ENCODE measurements at places on chromosomes 4 and X.
A peak's percentile ranks its signal among the peaks of the same experiment; 100 is the strongest.

DNA sequence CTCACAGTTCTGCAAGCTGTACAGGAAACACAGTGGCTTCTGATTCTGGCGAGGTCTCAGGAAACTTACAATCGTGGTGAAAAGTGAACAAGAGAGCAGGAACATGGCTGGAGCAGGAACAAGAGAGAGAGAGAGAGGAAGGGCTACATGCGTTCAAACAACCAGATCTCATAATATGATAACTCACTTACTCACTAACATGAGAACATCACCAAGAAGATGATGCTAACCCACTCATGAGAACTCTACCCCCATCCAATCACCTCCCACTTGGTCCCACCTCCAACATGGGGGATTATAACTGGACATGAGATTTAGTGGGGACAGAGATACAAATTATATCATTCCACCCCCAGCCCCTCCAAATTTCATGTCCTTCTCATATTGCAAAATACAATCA, 9.8 kb upstream of the TLR1 start:
- DNase-seq, result no peak

DNA sequence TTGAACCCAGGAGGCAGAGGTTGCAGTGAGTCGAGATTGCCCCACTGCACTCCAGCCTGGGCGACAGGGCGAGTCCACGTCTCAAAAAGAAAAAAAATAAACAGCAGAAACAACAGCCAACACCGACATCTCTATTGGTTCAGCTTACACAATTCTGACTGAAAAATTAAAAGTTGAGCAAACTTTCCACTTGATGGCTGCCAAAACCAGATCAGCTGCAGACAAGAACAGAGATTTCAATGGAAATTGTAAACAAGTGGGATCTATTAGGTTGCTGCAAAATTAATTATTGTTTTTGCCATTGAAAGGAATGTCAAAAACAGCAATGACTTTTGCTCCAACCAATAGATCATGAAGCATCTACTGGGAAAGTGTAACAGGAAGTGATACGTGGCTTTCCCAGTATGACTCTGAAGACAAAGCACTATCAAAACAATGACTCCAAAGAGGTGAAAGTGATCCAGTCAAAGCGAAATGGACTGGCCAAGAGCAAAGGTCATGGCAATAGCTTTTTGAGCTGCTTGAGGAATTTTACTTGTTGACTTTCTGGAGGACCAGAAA, 26.3 kb downstream of the UPF3B start:
- DNase-seq, result peak; percentile 46

GRCh38 chrX:151765026-151765425, 30.5 kb downstream of the CNGA2 start:
- no peak for DNase-seq

- no peak for DNase-seq
Measured at GRCh38 chr4:31482691-31483090, 762.5 kb downstream of the PCDH7 start.

DNA sequence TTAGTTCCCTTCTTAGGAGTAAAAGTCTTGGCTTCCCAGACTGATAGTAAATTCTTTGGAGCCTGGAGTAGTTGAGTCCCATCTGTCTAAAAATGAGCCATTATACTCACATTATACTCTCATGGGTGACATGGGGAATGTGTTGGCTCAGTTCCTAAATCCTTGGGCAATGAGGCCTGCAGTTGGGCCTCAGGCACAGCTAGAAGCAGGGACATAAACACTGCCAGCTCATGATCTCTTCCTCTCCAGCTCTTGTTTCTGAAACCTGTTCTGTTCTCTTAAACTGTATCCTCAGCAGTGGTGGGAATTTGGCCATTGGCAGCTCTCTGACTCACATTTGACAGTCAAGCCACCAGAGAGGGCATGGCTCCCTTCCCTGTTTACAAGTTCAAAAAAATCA, 212.5 kb downstream of the SPATA18 start:
- DNase-seq, result no peak

DNA sequence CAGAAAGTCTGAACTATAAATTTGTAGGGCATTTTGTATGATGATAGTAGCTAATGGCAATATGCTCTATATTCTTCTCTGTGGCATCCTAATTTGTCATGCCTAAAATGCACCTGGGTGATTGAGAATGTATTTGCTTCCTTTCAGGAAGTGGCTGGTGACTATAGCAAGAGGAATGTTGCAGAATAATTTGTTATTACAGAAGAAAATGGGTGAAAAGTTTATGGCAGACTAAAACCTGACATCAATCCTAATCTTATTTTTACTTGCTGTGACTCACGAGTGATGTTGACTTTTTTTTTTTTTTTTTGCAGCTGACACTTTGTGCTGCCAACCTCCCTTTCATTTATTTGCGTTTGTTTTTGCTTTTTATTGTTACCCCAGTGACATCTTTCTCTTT, 141.1 kb downstream of the MSL3 start:
- peak; percentile 66 for DNase-seq

DNA sequence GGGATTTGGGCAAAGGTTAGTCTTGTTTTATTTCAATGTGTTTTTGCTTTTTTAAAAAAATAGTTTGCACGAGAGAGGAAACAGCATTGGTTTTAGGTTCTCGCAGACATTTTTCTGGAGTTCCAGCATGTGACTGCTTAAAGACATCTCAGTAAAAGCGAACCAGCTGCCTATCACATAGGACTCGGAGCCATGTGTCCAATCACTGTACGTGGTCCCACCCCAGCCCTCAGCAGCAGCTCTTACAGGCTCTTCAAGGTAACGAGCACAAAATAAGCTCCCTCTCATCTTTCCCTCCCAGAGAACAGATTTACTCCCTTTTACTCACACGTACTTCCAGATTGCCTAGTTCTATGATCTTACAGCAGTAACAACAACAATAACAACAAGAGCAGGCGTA, 68.7 kb downstream of the MCF2 start:
- DNase-seq, result no peak

DNA sequence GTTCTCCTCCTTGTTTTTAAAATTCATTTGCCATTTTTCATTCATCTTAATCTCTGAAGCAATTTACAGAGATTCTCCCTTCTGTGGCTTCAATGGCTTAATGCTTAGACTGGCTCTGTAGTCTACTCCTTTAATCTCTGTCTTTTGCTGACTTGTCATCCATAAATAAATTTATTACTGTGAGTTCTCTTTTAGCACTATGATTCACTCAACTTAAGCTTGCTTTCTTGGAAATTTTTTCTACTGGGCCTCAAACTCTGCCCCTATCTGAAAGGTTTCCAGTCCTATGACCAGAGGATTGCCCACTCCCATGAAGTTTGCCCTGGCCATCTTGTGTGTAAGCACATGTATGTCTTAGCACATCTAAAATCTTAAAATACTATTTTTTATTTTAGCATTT, 251.1 kb downstream of the DCLK2 start:
- no peak for DNase-seq

DNA sequence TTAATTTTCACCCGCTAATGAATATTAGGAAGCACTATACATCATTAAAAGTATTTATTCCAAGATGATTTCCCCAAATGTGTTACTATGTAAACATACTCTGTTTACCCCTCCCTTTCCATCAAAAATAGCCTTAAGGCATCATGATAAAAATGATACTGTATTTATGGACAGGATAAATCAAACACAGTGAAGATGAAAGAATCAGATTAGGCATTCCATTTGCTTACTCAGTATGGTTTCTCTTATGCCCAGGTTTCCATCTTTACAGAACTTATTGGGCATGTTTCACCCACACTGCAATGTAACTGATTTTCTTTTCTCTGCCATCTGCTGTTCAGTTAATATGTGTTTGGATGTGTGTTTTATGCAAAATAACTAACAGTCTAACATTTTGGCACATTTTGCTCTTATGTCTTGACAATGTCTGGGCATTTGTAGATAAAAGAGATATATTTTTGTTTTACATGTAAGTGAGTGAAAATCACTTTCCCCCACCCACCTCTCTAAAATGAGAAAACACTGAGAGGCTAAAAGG, 445.2 kb downstream of the RPA4 start:
- DNase-seq, result no peak

- peak; percentile 29 for DNase-seq
Measured at GRCh38 chr4:96646146-96646545, 806.3 kb downstream of the PDHA2 start.

- DNase-seq, result peak; percentile 78
Measured at GRCh38 chr4:48653217-48654014, 126.7 kb downstream of the FRYL start.

- no peak for DNase-seq
Measured at GRCh38 chr4:4948370-4948769, 70.9 kb downstream of the CYTL1 start.

DNA sequence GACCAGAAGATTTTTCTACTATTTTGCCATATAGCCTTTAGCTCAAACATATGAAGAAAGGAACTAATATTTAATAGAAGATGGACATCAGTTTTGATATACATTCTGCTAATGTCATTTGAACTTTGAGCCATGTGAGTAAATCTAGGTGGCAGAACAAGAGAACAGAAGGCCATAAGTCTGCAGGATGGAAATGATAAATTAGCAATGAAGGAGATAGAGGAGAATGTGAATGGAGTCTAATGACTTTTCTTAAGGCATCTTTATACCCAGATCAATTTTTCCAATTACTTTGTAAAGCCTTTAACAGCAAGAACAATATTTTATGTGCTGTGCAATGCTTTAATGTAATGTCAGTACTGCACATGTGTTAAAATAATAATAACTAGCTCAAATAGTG, 30.1 kb upstream of the ALG13 start:
- DNase-seq, result no peak

- DNase-seq, result no peak
Measured at GRCh38 chr4:177227636-177228035, 82.0 kb upstream of the NEIL3 start.

DNA sequence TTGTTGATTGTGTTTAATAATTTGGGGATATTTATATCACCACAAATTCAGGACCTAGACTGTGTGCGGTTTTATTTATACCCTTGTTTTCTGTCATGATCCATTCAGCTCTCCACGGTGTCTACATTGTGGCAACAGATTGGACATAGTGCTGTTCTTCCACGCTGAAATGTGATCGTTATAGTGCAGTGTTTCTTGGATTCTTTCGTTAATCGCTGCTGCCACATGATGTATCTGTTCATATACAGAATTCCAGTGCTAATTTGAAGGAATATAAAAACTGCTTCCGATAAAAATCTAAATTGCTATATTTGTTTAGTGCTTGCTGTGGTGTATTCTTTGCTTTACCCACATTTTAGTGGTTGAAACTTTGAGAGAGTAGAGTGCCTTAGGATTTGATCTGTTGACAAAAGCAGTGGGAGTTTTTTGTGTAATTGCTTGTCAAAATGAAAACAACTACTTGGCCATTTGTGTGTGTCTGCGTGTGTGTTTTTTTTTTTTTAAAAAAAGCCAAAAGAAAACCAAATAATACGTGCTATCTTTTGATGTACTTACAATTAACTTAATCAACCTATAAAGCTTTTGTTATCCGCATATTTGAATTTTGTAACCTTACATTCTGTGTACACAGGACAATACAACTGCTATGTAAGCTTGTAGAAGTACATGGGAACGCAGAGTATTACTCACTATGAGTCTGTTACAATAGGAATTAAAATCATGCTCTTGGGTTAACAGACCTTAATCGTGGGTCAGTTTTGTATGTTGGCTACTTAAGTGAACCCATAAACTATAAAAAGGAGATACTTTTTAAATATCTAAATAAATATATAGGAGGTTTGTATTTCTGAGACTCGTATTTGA, 353.3 kb downstream of the ARHGAP24 start:
- peak; percentile 68 for DNase-seq

- no peak for DNase-seq
Measured at GRCh38 chrX:786441-786881, 155.9 kb downstream of the SHOX start.

DNA sequence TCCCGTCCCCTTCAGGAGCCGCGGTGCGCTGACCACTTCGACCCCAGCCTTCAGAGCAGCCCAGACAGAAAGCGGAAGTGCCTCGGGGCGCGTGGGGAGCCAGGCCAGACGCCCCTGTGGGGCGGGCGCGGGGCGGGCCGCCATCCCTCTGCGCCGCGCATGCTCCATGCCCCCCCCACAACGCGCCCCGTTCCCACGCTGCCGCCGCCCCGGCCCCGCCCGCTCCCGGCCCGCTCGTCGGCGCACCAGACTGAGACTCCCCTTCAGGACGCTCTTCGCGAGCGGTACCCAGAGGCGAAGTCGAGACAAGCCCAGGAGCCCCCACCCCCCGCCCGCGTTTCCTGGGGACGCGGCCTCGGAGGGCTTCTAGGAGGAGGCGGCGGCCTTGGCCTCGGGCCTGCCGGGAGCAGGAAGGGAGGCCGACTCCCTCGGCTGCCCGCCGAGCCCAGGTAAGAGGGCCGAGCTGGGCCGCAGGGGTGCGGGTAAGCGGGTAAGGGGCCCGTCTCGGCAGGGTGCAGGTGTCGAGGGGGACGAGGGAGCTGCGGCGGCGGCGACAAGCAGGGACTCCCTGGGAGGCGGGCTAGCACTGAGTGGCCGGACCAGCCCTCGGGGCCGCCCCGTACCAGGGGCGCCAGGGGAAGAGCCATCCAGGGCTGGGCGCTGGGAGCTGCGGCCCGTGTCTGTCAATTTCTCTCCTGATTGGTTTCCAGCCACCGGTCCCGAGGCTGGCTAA, at the start of gene ZFP92:
Gene ZFP92, plus strand, starts transcription at position 218 of the 733 bp plus-strand sequence. CDS start 6,851 bp downstream, outside the sequence.
- peak; percentile 4 for DNase-seq

- DNase-seq, result no peak
Measured at GRCh38 chr4:44756559-44756958, 30.2 kb upstream of the GNPDA2 start.

DNA sequence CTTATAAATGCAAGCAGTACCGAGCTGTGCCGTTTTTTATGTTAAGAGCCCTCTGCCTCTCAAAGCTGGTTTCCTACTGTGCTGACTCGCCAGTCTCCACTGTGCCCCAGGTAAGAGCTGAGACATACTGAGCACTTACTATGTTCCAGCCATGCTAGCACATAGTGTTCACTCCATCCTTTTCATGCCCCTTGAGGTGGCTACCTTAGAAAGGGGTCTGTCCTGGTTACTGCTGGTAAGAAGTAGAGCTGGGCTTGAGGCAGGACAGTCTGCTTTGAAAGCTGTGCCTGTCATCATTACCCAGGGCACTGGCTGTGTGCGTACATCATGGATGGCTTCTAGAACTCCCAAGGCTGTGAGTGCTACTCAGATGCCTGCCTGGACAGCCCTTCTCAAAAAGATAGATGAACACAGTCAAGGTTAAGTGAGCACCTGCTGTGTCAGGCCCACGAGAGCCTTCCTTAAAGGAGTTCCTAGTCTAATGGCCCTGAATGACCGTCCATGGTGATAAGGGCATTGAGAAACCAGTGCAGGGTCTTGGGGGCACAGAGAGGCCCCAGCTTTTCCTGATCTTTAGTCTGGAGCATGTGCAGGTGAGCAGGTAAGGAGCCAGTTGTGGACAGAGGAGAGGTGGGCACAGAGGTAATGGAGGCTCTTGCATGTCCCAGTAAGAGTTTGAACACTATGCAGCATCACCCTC, 1.6 kb downstream of the STK32B start:
- DNase-seq, result no peak

- no peak for DNase-seq
Measured at GRCh38 chrX:25029288-25029825, 13.6 kb upstream of the ARX start.
